ENCODE measurements at places on chromosomes 6 and 20. TPM values are rescaled to one million over a fixed set of nuclear protein-coding genes. Genes with fewer than 3 reads are reported as not detected.

- no peak for DNase-seq
These were observed 40.8 kb upstream of the ID1 start for GRCh38 chr20:31564284-31564683.

GRCh38 chr6:3753228-3753835 is 1.8 kb upstream of the PXDC1 start:
- peak; percentile 94 for DNase-seq

DNA sequence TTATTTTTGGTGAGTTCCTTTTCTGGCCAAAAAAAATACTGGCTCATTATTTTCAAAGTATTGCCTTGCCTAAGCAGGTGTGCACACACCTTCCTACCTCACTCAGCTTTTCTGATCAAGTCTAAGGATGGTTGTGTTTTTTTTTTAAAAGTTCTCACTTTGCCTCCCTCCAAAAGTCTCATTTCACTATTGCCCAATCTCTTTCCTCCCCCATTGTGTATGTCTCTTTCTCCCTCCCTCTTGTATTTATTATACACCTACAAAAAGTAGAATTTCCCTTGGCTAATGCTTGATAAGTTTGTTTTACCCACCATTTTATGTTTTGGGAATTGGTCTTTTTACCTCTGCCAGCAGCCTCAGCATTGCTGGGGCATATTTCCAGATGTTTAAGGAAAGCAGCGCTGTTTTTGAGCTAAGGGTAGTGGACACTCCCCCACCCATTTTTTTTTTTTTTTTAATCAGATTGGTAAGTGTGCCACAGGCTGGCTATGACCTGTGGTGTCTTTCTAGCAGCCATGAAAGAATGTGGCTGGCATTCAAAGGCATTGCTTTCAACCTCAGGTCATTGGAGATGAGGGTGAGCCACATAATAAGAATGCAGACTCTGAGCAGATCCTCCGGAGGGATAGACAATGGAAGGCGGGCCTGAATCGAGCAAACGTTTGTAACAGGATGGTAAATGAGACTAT is 668.6 kb downstream of the UTRN start:
- DNase-seq: peak; percentile 19

GRCh38 chr20:57756213-57756612 is 46.4 kb upstream of the PMEPA1 start:
- DNase-seq: no peak

DNA sequence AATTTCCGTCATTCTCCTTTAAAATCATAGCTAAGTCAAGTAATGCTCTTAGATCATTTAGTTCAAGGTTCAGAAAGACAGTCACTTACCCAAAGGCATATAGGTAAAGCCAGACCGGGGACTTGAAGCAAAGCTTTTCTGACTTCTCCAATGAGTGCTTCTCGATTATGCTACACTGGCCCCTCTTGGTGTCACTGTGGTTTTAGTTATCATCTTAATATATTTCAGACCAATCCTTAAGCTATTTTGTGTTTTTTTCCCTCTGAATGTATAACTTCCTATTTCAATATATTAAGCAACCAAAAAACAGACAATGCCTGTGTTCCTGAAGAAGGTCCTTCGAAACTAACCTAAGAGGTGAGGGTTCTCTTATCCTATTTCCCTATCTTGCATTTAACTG is 3.9 kb downstream of the PRDM1 start:
- peak; percentile 25 for DNase-seq

DNA sequence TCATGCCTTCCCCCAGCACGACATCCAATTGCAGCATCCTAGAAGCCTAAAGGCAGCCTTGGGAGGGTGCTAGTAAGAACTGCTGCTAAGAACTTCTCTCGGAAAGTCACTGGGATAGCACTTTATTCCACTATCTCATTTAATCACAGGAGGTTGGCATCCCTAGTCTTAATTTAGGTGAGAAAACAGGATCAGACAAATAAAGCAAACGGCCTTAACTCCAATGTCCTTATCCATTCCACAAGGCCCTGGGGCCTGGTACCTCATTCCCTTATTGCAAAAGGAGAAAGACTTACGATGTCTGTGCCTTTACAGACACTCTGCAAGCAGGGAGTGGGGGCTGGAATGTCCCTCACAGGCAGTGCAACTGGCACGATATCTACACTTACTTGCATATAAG is 60.7 kb downstream of the BFSP1 start:
- no peak for DNase-seq

GRCh38 chr6:149846321-149846720 is 17.8 kb downstream of the LRP11 start:
- peak; percentile 72 for DNase-seq

DNA sequence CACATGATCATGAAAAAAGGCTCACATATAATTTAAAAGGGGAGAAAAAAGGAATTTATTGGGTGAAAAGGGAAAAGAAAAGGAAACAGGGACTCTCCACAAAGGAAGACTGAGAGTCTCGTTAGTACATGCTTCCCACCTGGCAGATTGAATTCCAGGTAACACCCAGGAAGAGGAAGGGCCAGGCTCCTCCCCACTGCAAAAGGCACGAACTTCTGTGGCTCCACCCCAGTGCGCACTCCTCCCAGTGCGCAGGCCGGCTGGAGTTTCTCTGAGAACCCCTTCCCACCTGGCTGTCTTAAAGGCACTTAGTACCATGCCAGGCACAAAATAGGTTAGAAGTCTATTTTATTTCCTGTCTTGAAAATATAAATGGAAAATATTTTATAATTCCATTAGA is 129.8 kb downstream of the COL12A1 start:
- DNase-seq: no peak

- DNase-seq: no peak
These were observed 167.7 kb upstream of the BMP5 start for GRCh38 chr6:56043076-56043475.

GRCh38 chr20:37521061-37521771 is at the start of gene NNAT:
Gene NNAT (plus strand): TSS chr20:37521250. CDS start chr20:37521332, 82 bp downstream.
- no peak for DNase-seq

DNA sequence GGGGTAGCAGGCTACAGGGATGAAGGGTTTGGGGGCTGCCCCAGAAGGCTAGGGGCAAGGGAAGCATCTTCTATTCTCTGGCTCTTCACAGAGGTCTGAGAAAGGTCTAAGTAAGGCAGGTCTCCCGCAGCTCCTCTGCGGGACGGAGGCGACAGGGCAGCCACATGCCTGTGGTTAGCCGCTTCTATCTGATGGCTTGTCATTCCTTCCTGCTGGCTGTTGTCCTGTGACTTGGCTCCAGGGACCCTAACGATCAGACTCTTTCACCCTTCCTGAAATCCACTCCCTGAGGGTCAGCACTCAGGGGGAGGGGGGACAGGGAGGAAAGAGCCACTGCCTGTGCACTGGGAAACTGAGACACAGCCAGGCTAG is 673 bp downstream of the CST7 start:
- no peak for DNase-seq

- DNase-seq: no peak
These were observed 91.1 kb downstream of the MRPL14 start for GRCh38 chr6:44036196-44036595.

DNA sequence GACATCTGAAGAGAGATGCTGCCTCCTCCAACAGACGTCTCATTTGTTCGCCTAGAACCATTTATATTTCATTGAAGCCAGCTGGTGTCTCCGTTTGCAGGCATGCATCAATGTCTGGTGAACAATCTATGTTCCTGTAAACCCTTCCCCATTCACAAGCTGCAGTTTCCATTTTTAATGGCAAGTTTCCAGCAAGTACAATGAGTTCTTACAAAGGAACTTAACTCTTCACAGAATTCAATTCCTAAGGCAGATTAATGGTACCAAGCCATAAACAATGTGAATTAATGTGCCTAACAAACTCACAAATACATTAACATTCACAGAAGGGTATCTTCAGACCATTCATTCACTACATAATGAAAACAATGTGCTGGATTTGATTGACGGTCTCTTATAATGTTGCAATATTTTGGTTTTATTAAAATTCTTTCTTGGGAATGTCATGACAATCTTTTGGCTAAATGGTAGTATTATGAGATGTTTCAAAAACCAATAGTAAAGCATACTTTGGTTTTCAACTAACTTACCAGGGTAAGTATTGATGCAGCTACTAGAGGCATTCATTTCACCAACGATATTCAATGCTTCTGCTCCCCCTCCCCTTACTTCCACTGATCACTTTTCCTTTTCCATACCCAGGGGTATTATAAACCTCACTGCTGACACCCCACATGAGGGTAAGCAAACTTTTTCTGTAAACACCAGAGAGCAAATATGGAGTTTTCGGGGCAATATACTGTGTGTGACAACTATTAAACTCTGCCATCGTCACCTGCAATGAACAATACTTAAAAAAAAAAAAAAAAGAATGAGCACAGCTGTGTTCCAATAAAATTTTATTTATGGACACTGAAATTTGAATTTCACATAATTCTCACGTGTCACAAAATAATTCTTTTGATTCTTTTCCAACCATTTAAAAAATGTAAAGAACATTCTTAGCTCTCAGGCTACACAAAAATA is 4.2 kb downstream of the AKIRIN2 start:
- DNase-seq: peak; percentile 89

GRCh38 chr20:43306837-43307236 is 117.1 kb upstream of the PTPRT start:
- DNase-seq: no peak

The MUC21 gene
- not detected for total RNA-seq

The GPR31 gene
- not detected for total RNA-seq

DNA sequence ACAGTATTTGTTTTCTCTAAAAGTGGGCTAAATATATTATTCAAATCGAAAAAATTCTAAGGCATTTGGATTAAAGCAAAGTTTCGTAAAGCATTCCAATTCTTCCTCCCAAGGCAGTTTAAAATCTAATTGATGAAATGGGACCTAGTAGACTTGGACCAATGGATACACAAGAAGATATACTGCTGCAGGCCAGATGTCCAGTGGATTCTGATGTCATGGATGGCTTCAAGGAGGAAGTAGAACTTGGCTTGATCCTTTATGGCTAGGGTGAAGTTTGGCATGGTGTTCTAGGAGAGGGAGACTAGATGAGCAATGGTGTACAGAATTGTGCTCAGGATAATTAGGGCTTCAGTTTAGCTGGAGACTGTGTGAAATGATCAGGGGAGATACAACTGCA is 559.5 kb upstream of the MMS22L start:
- no peak for DNase-seq

The LTB gene
- total RNA-seq: 30.5 TPM

- peak; percentile 72 for DNase-seq
These were observed 74.4 kb upstream of the CHD6 start for GRCh38 chr20:41692479-41693135.

- no peak for DNase-seq
These were observed 1.7 kb downstream of the THBS2 start for GRCh38 chr6:169251822-169252504.

GRCh38 chr6:131383421-131384411 is 189.3 kb upstream of the ARG1 start:
- no peak for DNase-seq

Data from dermis blood vessel endothelial cell (primary cell).